T-helper 17 cell (primary cell): ENCODE measurements at places on chromosomes 6 and 20. TPM values are rescaled to one million over a fixed set of nuclear protein-coding genes. Genes with fewer than 3 reads are reported as not detected.
A peak's percentile ranks its signal among the peaks of the same experiment; 100 is the strongest.

The BHLHE23 gene
- not detected for total RNA-seq

The ENPP4 gene
- 4.6 TPM for total RNA-seq

The GPANK1 gene
- total RNA-seq: 9.2 TPM

The HLA-DQA1 gene
- 21.5 TPM for total RNA-seq

The FOXF2 gene
- not detected for total RNA-seq

The SLC17A4 gene
- total RNA-seq: not detected

The MOXD1 gene
- not detected for total RNA-seq

The LY6G6D gene
- total RNA-seq: not detected

- H3K4me3 ChIP-seq: no peak overlapping the region
- no peak overlapping the region for H3K27ac ChIP-seq
- H3K4me1 ChIP-seq: peaks cover 18% of the 10 kb centered on the region
- H3K27me3 ChIP-seq: no peaks in the 10 kb centered on the region
- DNase-seq: no peak
Observed at GRCh38 chr6:26205625-26206574, 118.7 kb downstream of the HFE start.

GRCh38 chr6:90227213-90227612, 69.4 kb downstream of the BACH2 start:
- H3K36me3 ChIP-seq: no peaks in the 10 kb centered on the region
- H3K4me1 ChIP-seq: peaks cover 20% of the 10 kb centered on the region
- H3K27ac ChIP-seq: peak overlapping the region; percentile 16
- H3K4me3 ChIP-seq: no peak overlapping the region

GRCh38 chr6:1297746-1298145, 14.2 kb upstream of the FOXQ1 start:
- peaks cover 55% of the 10 kb centered on the region for H3K27me3 ChIP-seq
- DNase-seq: no peak

DNA sequence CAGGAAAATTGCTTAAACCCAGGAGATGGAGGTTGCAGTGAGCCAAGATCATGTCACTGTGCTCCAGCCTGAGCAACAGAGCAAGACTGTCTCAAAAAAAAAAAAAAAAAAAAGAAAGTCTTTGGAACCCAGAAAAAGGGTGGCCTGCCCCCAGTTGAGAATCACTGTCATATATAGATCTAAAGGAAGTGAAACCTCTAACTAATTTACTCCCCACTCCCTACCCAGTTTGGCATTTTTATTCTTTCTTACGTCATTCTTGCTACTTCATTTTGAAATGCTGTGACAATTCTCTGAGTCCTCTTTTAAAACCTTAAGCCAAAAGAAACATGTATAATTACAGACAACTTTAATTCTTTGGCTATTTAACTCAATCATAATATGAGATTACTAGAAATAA, 254.8 kb downstream of the CDC5L start:
- peaks cover 13% of the 10 kb centered on the region for H3K27me3 ChIP-seq
- H3K4me1 ChIP-seq: peaks cover 2% of the 10 kb centered on the region
- DNase-seq: no peak
- H3K36me3 ChIP-seq: peaks cover 3% of the 10 kb centered on the region

DNA sequence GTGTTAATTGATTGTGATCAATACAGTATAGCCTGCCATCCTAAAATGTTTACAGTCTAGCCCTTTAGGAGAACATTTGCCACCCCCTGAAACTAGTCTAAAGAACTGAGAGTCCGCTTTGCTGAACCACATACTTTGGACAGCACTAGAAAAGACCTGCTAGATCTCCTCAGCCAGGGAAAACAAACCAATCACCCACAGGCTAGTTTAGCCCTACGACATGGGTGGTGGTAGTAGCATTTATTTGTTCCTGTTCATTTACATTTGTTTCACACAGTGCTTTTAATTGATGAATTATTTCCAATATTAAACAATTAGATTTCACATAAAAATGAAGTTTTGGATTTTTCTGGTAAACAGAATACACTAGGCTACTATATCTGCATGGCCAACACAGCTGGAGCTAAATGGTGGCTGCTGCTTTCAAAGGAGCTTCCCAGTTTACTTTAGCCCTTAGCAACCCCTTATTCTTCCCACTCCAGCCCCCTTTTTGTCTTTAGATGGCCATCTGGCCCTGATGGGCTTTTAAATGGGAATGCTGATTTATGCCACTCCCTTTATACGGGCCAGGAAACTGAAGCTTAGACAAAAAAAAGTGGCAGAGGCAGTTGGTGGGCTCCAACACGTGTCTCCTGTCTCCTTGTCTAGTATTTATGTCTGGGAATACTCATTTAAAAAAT, 72.4 kb downstream of the ADGRG6 start:
- DNase-seq: no peak
- no peak overlapping the region for H3K27ac ChIP-seq
- no peaks in the 10 kb centered on the region for H3K36me3 ChIP-seq

GRCh38 chr6:26195376-26195923, 108.2 kb downstream of the HFE start:
- no peaks in the 10 kb centered on the region for H3K27me3 ChIP-seq
- peak overlapping the region; percentile 94 for H3K4me3 ChIP-seq
- peaks cover 41% of the 10 kb centered on the region for H3K4me1 ChIP-seq
- DNase-seq: peak; percentile 62

DNA sequence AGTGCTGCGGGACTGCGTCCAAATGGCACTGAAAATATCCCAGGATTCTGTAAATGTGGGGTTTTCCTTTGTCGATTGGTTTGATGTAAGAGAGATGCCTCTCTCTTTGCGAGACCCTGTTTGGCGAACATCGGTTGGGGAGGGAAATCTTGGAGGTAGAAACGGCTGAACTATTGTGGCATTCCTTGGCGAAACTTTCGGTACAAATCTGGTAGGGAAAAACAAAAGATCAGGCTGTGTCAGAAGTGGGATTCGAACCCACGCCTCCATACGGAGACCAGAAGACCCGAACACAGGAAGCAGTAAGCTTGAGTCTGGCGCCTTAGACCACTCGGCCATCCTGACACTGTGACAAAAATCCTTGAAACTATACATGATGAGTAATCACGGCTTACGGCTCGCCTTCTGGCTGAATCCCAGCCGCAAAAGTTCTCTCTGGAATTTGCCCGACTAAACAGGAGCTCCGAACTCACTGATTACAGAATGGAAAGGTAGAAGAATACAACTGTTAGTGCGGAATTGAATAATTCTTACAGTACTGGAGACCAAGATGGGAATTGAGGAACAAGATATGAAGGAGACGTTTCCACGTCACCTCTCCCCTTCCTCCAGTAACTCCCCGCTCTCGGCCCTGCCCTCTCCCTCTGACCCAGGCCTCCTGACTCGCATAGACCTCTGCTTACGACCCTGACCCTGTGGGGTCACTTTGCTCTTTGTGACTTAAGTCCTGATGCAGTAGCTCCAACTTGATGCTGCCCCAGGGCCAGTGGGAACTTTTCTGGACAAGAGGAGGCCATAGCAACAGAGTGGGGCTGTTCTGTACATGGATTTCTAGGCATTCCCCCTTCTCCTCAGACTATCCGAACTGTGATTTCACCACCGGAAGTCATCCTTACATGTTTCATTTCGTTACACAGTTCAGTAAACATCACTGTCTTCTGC, 132.8 kb upstream of the ZNF184 start:
- peaks cover 9% of the 10 kb centered on the region for H3K4me1 ChIP-seq
- H3K27me3 ChIP-seq: peaks cover 59% of the 10 kb centered on the region
- peak overlapping the region; percentile 6 for H3K27ac ChIP-seq
- no peak overlapping the region for H3K4me3 ChIP-seq

DNA sequence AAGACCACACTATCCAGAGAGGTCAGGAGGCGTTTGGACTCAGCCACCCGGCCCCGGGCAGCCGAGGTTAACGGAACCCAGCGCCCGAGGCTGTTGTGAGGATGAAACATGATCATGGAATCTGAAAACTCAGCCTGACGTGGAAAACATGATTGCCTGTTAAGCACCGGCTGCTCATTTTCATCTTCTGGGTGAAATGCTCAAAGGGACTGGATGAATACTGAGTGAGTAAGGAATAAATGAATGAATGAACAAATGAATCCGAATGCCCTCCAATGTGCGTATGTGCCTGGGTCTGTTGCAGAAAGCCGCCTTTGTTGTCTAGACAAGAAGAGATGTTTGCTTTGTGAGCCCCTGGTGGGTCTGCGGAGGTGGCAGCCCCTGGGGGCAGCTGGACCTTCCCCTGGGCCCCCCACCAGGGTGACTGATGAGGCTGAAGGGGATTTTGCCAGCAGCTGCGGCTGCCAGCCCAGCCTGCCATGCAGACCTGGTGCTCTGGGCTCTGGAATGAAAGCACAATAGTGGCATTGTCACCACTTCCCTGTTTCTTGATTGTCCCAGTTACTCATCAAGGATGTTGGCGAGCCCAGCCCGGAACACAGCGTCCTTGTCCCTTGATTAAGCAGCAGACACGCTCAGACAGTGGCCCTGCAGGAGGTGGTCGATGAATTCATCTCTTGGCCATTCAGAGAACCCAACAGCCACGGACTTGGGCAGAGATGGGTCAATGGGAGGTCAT, 211.1 kb downstream of the ANKRD60 start:
- H3K4me3 ChIP-seq: no peak overlapping the region
- H3K36me3 ChIP-seq: no peaks in the 10 kb centered on the region
- DNase-seq: no peak
- no peak overlapping the region for H3K27ac ChIP-seq

DNA sequence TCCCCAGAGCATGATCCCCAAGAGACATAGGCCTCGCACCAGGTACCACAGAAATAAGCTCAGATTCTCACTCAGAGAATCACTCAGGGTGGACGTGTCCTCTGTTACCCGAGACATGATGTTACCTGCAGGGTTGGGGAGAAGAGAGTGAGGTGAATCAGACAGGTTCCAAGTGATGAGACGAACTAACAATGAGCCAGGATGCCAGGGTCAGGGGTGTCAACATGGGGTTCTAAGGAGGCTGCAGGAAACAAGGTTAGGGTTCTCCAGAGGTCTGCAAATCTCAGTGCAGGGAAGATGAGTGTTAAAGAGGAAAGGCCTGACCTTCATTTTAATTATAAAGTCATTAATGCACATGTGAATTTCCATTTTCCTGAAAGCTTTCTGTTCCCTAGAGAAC, 2.5 kb downstream of the TAP1 start:
- peaks cover 74% of the 10 kb centered on the region for H3K4me1 ChIP-seq
- DNase-seq: no peak
- H3K27me3 ChIP-seq: no peaks in the 10 kb centered on the region
- H3K27ac ChIP-seq: peak overlapping the region; percentile 100
- H3K4me3 ChIP-seq: peak overlapping the region; percentile 99

GRCh38 chr6:76843054-76843822, 620.1 kb downstream of the HTR1B start:
- no peaks in the 10 kb centered on the region for H3K4me1 ChIP-seq
- no peak for DNase-seq
- no peaks in the 10 kb centered on the region for H3K27me3 ChIP-seq
- no peak overlapping the region for H3K27ac ChIP-seq
- H3K36me3 ChIP-seq: no peaks in the 10 kb centered on the region

GRCh38 chr6:39822846-39823815, 31.0 kb downstream of the DAAM2 start:
- DNase-seq: no peak
- no peak overlapping the region for H3K27ac ChIP-seq
- peaks cover 28% of the 10 kb centered on the region for H3K27me3 ChIP-seq

GRCh38 chr20:43545837-43546578, 12.8 kb upstream of the SGK2 start:
- H3K4me3 ChIP-seq: no peak overlapping the region
- H3K27ac ChIP-seq: no peak overlapping the region
- H3K4me1 ChIP-seq: no peaks in the 10 kb centered on the region
